ENCODE measurements at places on chromosomes 5 and 9.

DNA sequence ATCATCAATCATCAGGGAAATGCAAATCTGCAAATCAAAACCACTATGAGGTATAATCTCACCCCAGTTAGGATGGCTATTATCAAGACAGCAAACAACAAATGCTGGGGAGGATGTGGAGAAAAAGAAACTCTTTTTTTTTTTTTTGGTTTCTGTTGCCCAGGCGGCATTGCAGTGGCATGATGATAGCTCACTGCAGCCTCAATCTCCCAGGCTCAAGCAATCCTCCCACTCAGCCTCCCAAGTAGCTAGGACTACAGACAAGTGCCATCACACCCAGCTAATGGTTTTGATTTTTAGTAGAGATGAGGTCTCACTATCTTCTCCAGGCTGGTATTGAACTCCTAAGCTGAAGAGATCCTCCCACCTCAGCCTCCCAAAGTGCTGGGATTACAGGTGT is 5.4 kb upstream of the CNTRL start:
- DNase-seq, result no peak

GRCh38 chr5:53418409-53418808 is 62.0 kb upstream of the FST start:
- DNase-seq, result no peak

DNA sequence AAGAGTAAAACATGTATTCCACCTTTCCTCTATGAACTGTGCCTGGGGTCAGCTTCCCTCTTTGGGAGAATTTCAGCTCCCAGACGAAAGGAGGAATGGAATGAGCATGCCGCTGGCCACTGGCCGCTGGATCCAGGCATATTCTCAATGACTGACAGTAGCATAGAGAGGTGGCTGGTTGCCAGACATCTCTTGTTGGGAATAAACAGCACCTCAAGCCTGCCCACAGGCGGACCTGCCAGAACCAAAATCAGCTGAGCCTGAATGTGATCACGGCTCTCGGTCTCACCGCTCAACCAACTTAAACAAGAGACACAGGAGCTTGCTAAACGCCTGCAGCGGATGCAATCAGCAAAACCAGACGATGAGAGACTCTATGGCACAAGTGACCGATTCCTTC is 20.6 kb downstream of the TBC1D9B start:
- no peak for DNase-seq

DNA sequence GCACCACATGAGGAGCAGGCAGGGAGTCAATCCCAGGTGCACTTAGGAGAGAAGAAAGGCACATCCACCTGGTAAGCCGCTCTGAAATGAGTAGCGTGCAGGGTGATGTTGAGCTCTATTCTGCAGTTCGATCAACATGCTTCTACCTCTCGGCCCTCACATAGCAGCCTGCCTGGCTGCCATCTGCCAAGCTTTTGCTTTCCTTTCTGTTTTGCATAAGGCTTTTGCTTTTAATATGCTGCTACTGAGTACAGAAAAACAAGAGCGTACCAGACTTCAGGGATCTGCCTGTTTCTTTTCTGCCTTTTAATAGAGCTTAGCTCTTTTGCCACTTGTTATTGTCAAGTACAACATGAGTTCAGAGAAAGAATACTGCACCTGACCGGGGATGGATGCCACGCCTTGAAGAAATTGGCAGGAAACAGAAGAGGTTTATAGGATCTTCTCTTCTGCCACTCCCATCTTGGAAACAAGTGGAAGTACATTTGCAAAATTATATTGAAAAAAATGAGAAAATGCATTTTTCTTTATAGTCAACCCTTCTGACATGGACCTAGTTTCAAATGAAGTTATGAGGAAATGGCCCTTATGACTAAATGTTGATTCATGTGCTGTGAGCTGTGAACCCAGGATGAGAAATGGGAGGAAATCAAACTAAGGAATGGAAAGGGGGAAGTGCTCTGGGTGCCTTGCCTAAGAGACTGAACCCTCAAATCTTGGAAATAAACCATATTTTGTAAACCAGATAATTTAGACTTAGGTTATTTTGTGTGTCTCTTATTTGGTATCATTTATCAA is 4.0 kb upstream of the FCHO2 start:
- no peak for DNase-seq

DNA sequence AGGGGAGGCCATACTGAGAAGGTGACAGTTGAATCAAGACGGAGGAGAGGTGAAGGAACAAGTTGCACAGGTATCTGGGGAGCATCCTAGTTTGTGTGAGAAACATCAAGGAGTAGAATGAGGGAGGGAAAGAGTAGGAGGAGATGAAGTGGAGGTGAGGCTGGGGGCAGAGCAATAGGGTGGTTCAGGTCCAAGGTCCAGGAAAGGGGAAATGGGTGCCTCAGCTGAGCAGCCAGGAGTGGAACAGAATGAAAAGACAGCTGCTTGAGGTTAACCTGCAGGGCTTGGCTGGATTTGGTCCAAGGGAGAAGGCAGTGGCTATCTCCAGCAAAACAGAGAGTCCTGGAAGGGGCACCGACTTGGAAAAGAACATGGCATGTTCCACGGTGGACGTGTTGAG is 5.3 kb downstream of the SLC1A1 start:
- no peak for DNase-seq

DNA sequence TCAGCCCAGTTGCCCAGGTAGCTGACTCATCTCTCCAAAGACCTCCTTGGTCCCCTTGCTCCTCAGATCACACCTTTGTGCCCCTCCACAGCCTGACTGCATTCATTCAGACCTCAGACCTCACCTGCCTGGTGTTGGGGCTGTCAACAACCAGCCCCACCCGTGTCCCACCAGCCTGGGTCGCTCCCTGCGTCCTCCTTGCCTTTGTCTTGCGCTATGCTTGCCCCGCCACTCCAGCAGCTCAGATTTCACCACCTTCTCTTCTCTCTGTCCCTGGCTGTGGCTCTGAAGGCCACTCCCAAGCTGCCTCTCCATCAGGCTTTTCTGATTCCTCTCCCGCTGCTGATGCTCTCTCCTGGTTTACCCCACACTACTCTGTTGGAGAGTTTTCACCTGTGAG is 103.5 kb downstream of the MVB12B start:
- no peak for DNase-seq

DNA sequence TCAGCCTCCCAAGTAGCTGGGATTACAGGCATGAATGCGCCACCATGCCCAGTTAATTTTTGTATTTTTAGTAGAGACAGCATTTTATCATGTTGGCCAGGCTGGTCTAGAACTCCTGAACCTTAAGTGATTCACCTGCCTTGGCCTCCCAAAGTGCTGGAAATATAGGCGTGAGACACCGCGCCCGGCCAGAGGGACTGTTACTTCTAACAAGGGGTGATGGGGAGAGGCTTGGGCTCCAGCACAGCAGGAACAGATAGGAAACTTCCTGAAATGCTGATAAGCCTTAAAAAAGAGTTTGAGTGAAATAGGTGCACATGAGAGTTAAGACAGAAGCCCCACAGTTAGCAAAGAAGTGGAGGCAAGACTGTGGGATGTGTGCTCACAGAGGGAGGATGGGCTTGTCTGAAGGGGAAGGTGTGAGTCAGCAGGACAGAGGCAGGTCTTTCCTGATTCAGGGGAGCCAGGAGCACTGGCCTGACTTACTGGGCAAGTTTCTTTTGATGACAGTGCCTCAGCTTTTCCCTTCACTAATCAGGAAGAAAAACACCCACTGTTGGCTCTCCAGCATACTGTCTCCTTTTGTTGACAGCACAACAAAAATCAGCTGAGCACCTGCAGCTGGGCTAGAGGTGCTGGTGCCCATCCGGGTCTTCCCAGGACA is 68.4 kb downstream of the RAD23B start:
- no peak for DNase-seq

GRCh38 chr5:172166030-172166826 is 21.8 kb downstream of the STK10 start:
- DNase-seq, result no peak

GRCh38 chr9:696332-697323 is 144.9 kb upstream of the DMRT1 start:
- no peak for DNase-seq

DNA sequence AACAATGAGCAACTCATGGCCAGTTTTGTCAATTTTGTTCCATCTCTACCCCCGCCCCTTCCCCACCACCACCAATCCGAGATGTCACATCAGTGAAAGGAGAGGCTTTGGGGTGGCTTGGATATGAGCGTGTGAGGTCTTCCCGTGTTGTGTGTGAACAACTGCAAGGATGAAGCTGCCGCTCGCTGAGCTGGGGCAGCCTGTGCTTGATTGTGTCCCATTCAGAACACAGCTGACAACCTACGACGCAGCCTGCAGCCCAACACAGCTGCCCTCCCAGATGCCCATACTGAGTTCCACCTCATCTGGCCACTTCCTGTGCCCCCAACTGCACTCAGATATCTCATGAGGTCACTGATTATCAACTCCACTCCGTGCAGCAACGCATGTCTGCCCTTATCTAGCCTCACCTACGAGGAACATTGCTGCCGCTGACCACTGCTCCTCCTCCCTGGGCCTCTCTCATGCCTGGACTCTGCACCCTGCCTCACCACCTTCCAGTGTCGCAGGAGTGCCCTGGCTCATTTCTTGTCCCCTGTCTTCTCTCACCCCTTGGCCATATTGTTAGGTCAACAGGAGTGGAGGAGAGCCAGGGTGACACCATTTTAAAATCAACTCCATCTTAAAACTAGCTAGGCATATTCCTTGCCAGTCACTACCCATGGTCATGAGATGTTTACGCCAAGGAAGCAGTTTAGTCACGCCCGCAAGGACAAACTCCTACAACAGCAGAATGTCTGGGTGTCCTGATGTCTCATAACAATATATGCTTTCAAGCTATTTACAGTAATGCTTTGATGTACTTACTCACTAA is 7.3 kb upstream of the IL4 start:
- DNase-seq, result no peak
